ENCODE measurements at places on chromosomes 2 and 18.

GRCh38 chr2:51484605-51485004 lies 452.7 kb upstream of the NRXN1 start:
- peak; percentile 16 for DNase-seq

DNA sequence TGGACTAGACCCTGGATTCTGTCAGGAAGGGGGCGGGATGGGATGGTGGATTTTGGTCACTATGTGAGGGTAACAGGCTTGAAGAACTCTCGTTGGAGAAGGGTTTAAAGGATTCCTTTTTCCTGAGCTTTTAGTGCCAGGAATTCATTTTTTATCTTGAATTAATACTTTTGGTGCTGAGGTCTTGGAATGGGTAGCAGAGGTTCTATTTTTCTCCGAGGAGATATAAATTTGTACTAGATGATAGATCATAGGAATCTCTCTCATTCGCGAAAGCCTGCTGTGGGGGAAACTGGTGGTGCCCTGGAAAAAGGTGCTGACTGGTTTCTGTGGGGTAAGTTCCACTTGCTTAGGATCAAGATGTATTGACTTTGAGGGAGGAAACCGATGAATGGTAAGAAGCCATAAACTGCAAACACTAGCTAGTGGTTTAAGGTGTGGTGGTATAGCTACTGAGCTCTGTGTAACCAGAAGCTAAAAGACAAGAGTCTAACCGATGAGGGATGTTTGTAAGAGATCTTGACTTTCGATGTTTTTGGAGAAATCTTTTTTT lies 706 bp downstream of the AGPS start:
- DNase-seq, result no peak

- DNase-seq, result no peak
Measured at GRCh38 chr18:55515214-55515613, 72.8 kb downstream of the TCF4 start.

DNA sequence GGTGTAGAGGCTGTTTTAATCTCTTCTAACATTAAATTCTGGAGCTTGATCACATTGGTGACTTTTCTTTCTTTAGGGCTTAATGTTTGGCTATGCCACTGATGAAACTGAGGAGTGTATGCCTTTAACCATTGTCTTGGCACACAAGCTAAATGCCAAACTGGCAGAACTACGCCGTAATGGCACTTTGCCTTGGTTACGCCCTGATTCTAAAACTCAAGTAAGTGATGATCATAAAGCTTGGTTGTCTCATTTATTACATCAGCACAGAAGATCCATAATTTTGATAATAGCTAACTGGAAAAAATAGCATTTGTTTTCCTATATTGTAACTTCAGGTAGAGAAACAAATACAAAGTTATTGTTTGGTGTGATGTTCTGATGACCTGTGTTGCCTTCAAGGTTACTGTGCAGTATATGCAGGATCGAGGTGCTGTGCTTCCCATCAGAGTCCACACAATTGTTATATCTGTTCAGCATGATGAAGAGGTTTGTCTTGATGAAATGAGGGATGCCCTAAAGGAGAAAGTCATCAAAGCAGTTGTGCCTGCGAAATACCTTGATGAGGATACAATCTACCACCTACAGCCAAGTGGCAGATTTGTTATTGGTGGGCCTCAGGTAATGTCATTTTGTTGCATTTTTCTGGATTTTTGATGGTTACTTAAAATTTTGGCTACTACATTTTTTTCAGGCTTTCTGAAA lies 2.9 kb downstream of the MAT2A start:
- peak; percentile 14 for DNase-seq

DNA sequence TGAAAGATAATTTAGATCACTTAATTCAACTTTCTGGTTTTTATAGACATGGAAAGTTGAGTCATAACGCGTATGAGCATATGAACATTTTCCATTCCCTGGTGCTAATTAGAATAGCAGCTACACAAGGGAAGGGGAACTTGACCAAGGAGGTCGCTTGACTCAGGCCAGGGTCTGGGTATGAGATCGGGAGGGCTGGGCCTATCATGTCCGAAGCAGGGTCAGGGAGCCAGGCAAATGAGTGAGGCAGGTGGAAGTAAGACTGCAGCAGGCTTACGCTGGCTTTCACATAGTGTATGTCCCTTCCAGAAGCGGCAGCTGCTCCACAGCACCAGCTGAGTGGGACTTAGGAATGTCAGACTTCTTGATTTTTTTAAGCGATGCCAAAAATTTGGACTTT lies 14.7 kb downstream of the RALB start:
- no peak for DNase-seq

DNA sequence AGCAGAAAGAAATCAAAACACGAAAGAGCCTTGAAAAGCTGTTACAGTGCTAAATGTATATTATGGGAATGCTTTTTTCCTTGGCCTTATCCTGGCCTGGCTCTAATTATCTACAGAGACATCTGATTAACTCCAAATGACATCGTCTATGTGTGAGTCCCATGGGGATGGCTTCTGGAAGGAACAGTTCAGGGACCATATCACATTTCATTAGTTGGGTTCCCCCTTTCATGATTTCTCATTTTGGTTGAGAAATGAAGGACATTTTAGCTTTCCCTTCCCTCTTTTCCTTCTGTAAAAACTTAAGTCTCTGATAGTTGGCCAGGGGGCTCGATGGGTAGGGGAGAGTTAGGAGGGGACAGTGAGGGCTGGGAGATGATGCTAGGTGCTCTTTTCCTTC lies 116.7 kb downstream of the PRKCE start:
- DNase-seq, result no peak

DNA sequence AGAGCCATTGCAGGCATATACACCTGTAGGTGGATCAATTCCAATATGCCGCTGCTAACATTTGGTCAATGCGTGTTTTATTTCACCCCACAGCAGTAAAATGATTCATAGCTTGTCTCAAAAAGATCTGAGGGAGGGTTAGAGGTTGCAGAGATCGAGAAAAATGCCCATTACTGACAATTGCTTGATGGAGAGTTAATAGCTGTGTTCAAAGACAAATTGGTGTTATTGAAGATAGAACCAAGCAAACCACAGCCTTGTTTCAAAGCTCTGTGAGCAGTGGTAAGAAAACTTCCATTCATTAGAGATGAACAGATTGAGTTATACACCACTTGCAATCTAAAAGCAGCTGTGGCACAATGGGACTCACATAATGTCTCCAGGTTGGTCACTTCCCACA lies 95.4 kb downstream of the KCNE4 start:
- no peak for DNase-seq

DNA sequence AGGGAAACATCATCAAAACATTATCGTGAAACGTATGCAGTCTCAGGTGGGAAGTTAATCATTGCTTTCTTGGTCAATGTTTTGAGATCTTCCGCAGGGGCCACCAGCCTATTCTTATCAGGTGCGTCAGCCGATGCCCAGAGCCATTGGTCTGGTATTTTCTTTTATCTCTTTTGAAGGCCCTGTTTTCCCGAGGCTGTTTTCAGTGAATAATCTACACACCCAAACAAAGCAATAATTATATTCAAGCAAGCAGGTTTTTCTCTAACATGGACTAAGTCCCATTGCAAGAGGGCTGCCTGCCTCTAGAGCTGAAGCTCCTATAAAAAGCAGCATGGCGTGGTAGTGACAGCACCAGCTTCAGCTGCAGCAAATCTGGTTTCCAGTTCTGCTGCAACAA lies 430.0 kb upstream of the ID2 start:
- DNase-seq, result no peak

DNA sequence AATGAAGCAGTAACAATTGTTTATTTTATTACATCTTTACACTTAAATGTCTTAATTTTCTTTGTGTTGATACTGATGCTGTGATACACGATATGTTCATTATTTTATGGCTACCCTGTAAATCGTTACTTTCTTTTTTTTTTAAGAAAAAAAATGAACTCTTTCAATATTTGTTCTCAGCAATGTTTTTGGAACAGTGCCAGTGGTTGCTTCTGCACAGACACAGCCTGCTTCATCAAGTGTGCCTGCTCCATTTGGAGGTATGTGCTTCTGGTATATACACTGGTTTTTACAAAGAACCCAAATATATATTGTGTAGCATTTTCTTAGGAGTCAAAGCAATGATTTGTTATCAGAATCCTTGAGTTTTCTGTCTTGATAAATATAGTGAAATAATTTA lies 62.2 kb upstream of the SCYGR2 start:
- DNase-seq, result peak; percentile 4

DNA sequence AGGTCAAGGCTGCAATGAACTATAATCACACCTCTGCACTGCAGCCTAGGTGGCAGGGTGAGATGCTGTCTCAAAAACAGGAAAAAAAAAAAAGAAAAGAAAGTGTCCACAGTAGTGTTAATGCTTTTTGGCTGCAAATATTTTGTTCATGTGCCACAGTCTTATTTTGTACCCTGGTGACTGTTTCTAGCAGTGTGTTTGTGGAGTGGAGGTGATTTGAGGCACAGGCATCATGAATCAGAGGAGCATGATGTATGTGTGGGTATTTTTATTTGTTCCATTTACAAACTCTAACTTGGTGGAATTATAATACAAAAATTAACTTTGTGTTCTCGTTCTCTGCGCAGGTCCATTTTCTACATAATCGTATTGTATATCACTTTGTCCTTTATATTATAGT lies 30.6 kb downstream of the DTNA start:
- no peak for DNase-seq

DNA sequence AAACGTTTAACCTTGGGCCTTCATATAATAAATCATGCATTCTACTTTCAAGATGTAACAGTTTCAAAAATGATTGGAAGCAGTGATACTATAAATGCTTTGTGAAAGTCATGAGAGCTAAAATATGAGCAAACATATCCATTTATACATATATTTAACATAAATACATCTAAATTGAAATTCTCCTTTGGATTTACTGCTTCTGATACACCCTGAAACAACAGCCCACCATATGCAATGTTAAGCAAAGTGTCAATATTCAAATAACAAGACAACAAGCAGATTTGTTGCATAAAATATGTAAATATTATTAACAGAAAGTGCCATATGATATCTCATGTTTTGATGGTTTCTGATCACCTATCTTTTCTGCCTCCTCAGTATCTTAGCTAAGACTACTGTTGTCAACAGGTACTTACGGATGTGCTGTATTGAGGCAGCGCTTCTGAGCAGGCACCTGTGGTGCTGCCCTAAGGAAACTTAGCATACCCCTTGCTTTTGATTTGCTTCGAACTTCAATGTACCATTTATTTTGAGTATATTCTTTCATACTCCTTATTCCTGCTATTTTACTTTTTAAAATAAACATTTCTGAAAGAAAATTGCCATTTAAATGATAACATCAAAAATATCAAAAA lies 6.1 kb downstream of the FIGN start:
- DNase-seq, result no peak

DNA sequence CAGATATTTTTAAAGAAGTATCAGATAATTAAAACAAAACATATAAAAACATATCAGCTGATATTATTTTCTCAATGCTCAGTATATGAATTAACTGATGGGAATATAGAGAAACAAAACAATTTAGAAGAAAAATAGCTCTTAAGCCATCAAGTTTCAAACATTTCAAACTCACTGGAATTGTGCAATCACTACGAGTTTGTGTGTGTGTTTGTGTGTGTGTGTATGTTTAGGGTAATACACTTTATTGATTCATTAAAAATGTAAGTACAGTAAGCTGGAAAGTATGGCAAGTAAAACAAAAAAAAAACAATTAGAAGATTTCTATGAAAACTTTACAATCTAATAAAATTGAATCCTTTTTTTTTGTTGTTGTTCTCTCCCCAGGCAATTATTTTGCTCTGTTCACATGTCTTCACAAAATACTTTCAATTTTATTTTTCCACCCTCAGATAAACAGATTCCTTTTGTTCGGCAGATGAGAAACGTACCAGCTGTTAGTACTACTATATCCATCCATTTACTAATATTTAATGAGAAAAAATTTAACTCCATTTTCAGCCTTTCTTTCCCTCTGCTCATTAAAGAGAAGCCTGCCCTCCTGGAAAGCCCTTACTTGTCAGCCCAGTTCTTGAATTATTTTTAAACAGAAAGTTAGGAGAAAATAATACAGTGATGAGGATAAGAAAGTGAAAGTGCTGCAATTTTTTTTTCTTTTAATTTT lies 87.6 kb downstream of the SLC8A1 start:
- peak; percentile 31 for DNase-seq

- DNase-seq, result no peak
Measured at GRCh38 chr2:203660465-203660864, 46.0 kb upstream of the CD28 start.

GRCh38 chr18:31376477-31376876 lies at the start of gene DSG4:
Gene DSG4, plus strand, starts transcription at chr18:31376777. Its CDS starts 135 bp downstream, at chr18:31376912.
- DNase-seq, result no peak

DNA sequence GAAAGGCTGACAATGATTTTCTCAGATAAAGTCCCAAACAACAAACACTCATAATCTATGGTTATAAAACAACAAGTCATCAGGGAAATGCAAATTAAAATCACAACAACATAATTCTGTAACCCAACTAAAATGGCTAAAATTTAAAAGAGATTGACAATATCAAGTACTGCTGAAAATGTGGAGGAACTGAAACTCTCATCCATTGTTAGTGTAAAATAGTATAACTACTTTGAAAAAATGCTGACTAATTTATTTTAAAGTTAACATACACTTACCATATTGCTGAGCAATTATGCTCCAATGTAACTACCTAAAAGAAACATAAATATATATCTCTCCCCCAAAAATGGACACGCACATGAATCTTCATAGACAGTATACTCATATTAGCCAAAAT lies 245.9 kb upstream of the SPOPL start:
- DNase-seq, result no peak

DNA sequence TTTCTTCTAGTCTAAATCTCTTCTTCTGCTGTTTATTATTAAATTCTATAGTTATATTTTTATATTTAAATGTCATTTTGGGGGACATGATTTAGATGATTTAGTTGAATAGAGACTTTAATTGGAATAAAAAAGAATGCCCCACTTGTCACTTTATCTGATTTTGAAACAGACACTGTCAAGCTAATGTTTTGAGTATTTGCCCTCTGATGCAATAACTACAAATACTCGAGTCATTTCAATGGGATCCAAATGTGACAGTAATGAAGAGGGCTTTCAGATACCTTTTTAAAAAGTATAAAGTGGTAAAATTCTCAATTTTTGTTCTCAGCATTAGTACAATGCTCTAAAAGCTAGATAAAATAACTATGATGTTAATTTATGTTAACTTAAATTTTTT lies 257.3 kb upstream of the SESTD1 start:
- DNase-seq, result no peak
